Mesothelial cell of epicardium (in vitro differentiated cells): ENCODE measurements at places on chromosomes 16 and 17.

DNA sequence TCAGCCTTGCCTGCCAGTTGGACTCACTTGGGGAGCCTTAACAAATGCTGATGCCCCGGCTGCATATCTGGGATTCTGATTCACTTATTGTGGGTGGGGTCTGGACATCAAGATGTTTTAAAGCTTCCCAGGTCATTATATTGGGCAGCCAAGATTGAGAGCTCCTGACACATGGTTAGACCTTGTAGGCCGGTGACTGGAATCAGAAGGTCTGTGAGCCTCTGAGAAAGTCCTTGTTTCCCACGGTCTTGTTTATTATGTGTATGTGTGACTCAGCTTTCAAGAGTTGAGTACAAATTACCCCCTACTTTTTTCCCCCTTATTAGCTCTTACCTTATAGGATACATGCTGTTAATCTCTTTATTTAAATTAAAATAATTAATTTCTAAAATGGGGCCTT lies 103.5 kb downstream of the ABCC1 start:
- H3K27me3 ChIP-seq: no peaks in the 10 kb centered on the region
- no peak overlapping the region for H3K27ac ChIP-seq
- no peaks in the 10 kb centered on the region for H3K4me1 ChIP-seq
- peaks cover 38% of the 10 kb centered on the region for H3K36me3 ChIP-seq
- H3K4me3 ChIP-seq: no peak overlapping the region

DNA sequence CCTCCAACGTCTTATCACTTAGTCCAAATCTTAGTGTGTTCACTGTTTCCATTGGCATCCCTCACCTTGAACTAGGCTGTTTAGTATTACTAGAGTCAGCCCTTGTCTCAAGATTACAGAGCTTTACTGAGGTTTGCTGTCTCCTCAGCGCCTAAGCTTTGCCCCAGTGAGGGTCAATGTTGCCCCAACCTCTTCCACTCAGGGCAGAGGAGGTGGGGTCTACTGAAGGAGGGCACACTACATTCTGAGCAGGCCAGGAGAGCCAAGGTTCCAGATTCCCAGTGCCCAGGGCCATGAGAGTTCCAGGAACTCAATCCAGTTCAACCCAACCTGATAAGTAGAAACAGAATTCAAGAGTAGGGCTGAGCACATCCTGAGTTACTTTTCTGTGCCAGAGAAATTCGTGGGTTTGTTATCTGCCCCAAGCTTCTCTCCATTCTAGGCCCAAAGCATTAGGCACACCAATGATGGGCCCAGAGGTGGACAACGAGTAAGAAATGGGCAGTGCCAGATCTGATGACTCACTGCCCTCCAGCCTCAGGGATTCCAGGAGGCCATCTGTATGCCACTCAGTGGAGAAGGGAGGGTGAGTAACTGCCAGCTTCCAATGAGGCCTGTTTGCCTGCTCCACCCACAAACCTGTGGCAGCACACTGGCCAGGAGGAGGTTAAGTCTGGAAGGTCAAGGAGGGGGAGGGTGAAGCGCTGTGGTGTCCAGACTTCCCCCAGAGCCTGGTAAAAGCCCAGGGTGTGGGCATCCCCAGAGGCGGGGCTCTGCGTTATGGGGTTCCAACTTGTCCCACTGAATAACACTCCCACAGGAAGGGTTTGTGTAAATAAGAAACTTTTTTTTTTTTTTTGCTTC lies 8.2 kb downstream of the TUBG2 start:
- no peak for DNase-seq
- peaks cover 41% of the 10 kb centered on the region for H3K36me3 ChIP-seq
- peaks cover 9% of the 10 kb centered on the region for H3K27me3 ChIP-seq

GRCh38 chr16:48272837-48273421 lies 25.6 kb upstream of the ABCC11 start:
- peaks cover 14% of the 10 kb centered on the region for H3K4me1 ChIP-seq
- H3K27me3 ChIP-seq: no peaks in the 10 kb centered on the region
- peaks cover 12% of the 10 kb centered on the region for H3K36me3 ChIP-seq
- H3K27ac ChIP-seq: no peak overlapping the region
- no peak for DNase-seq

DNA sequence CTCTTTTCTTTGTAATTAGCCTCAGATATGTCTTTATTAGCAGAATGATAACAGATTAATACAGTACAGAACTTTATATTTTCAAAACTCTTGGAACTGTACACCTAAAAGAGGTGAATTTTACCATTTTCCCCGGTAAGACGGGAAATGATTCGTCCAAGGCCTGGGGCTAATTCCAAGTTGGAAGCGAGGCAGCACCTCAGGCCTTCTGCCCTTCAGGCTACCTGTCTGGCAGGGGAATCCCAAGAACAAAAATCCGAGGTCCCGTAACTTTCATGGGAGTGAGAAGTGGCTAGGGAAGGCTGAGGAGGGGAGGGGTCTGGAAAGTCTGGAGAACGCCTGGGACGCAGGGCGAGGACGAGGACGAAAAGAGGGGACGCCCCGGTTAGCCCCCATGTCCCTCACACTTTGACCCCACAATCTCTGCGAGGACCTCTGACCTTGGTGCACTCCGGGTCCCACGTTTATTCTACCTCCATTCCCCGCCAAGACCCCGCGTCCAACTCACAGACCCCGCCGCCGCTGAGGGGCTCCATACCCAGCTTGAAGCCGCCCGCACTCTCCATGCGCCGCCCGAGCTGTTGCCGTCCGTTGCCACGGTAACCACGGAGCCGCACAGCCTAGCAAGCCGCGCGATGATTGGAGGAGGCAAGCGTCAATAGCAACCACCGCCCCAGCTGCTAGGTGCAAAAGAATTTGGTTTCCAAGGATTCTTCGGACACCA lies at the start of gene HYDIN:
HYDIN (minus strand) TSS at position 601 of the 724 bp plus-strand sequence. CDS start 43,827 bp downstream, outside the sequence.
- peaks cover 24% of the 10 kb centered on the region for H3K27me3 ChIP-seq
- H3K27ac ChIP-seq: peak within 1 kb of the TSS; percentile 86
- peak; percentile 80 for DNase-seq
- peak within 1 kb of the TSS; percentile 72 for H3K4me3 ChIP-seq

DNA sequence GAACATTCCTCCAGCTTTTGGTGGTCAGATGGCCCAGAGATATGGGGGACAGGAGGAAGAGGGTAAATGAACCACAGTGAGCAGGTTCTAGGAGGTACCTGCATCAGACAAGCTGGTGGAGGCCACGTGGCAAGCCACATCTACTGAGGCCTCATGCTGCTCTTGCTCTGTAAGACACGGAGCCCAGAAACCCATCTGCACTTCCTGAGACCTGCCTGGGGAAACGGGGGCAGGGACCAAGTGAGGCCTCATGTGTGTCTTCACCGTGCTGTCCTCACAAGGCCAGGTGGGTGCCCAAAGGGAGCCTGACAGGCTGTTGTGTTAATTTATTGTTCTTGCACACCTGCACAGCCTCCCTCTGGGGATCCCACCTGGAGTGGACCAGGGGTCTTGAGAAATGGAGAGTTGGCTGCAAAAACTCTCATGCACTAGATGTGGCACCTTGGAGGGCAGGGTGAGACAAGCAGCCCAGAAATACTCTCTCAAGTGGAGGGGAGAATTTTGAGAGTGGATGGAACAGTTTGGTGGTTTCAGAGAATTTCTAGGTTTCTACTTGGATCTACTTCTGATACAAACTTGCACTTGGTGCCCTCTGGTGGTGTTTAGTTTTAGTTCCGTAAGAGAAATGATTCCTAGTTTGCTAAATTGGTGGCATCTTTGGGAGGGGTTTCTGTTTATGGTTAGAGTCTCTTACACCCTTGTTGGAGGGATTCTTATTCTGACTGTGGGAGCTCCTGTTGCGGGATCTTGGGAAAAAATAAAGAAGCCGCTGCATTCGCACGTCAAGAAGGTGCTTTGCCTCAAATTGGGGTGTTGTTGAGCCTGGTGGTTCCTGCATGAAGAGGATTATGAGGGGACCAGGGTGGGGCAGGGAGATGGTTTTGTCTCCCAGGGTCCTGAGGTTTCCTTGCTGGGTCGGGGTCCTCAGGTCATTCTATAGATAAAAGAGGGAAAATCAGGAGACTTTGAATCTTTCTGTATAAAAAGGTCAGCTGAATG lies 47.5 kb downstream of the SLC6A2 start:
- H3K36me3 ChIP-seq: no peaks in the 10 kb centered on the region
- H3K27ac ChIP-seq: no peak overlapping the region
- H3K27me3 ChIP-seq: peaks cover 36% of the 10 kb centered on the region
- H3K4me3 ChIP-seq: no peak overlapping the region

DNA sequence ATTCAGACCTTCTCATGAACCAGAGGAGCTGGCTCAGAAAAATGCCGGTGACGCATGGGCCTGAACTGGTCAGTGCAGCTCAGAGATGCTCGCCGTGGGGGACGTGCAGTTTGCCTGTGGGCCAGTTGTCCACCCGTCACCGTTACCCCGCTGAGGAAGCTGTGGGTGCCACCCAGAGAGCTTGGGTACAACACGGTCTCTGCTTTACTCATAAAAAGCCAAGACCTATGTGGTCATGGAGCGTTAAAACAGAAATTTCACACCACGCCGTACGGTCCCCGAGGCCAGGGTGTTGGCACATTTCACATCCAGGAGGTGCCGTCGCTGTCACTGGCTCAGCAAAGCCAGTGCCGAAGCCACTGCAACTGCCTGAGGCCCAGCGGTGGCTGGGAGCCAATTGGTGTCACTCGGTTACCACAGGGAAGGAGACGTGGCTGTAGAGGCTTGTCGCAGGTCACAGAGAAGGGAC lies 120.9 kb downstream of the METRNL start:
- DNase-seq: no peak
- H3K36me3 ChIP-seq: no peaks in the 10 kb centered on the region
- H3K27ac ChIP-seq: no peak overlapping the region
- H3K4me1 ChIP-seq: peaks cover 22% of the 10 kb centered on the region
- no peaks in the 10 kb centered on the region for H3K27me3 ChIP-seq

GRCh38 chr17:31627960-31628359 lies 231.1 kb downstream of the COPRS start:
- H3K4me1 ChIP-seq: no peaks in the 10 kb centered on the region
- no peak for DNase-seq
- peaks cover 9% of the 10 kb centered on the region for H3K27me3 ChIP-seq
- H3K4me3 ChIP-seq: no peak overlapping the region
- H3K36me3 ChIP-seq: peaks cover 3% of the 10 kb centered on the region

- DNase-seq: peak; percentile 21
- no peaks in the 10 kb centered on the region for H3K4me1 ChIP-seq
- peaks cover 2% of the 10 kb centered on the region for H3K27me3 ChIP-seq
- H3K36me3 ChIP-seq: no peaks in the 10 kb centered on the region
Observed at GRCh38 chr16:19923396-19923795, 38.7 kb upstream of the GPRC5B start.

- no peak overlapping the region for H3K27ac ChIP-seq
- H3K4me1 ChIP-seq: peaks cover 16% of the 10 kb centered on the region
- peaks cover 6% of the 10 kb centered on the region for H3K36me3 ChIP-seq
- H3K27me3 ChIP-seq: no peaks in the 10 kb centered on the region
- peak overlapping the region; percentile 28 for H3K4me3 ChIP-seq
- DNase-seq: no peak
Observed at GRCh38 chr16:2211923-2212347, 1.3 kb upstream of the BRICD5 start.
